Breast epithelium (tissue), 4 donors: ENCODE measurements at places on chromosomes 7 and 10. TPM values are rescaled to one million over a fixed set of nuclear protein-coding genes. Genes with fewer than 3 reads are reported as not detected.

DNAJB12 gene
- 38.4 TPM for total RNA-seq

DNA sequence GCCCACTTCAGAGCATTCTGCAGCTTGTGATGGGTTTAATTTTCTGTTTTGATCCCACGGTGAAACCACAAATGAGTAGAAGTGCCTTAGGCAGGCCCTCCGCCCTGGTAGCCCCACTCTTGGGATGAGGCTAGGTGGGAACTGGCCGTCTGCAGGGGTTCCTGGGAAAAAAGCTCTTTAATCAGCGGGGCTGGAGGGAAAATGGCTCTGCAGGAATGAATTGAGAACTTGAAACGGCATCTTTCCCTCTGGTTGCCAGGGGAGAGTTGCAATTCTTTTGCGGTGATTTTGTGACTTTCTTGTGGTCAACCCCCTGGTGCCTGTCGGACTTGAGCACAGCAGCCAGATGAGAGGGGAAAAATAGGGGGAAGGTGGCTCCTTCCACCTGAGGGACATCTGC is 32.7 kb downstream of the COL26A1 start:
- DNase-seq, result no peak
- H3K4me3 ChIP-seq, result no peak overlapping the region

- no peaks in the 10 kb centered on the region for H3K27me3 ChIP-seq
- H3K4me1 ChIP-seq, result no peaks in the 10 kb centered on the region
- no peak for DNase-seq
- H3K27ac ChIP-seq, result no peak overlapping the region
These were observed 12.2 kb downstream of the DGKI start for GRCh38 chr7:137834552-137834951.

- H3K4me1 ChIP-seq, result no peaks in the 10 kb centered on the region
- H3K27ac ChIP-seq, result no peak overlapping the region
- no peaks in the 10 kb centered on the region for H3K36me3 ChIP-seq
- no peaks in the 10 kb centered on the region for H3K27me3 ChIP-seq
- no peak for DNase-seq
These were observed 21.7 kb upstream of the RET start for GRCh38 chr10:43055217-43055616.

GRCh38 chr10:55144001-55144400 is 343.0 kb upstream of the PCDH15 start:
- H3K27me3 ChIP-seq, result no peaks in the 10 kb centered on the region
- no peaks in the 10 kb centered on the region for H3K4me1 ChIP-seq
- DNase-seq, result no peak

PNLIPRP3 gene
- total RNA-seq, result 2.4 TPM

DNA sequence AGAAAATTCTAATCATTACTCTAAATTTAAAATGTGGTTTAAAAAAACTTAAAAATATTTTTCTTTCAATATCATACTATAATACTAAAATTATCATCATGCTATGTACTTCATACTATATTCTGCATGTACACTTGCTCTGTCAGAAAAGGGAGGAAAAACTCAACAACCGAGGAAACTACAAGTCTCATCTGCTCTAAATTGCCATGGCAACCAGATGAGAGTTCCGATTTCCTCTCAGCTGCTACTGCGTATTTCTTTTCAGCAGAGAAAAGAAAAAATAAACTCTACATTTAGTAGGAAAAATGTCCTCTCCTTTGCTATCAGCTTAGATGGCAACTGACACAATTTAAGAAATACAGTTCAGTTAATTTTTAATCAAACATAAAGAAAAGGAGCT is 178.9 kb downstream of the SRPK2 start:
- H3K27me3 ChIP-seq, result no peaks in the 10 kb centered on the region
- H3K36me3 ChIP-seq, result no peaks in the 10 kb centered on the region
- DNase-seq, result no peak
- no peak overlapping the region for H3K27ac ChIP-seq
- no peaks in the 10 kb centered on the region for H3K4me1 ChIP-seq

A1CF gene
- total RNA-seq, result not detected

DNA sequence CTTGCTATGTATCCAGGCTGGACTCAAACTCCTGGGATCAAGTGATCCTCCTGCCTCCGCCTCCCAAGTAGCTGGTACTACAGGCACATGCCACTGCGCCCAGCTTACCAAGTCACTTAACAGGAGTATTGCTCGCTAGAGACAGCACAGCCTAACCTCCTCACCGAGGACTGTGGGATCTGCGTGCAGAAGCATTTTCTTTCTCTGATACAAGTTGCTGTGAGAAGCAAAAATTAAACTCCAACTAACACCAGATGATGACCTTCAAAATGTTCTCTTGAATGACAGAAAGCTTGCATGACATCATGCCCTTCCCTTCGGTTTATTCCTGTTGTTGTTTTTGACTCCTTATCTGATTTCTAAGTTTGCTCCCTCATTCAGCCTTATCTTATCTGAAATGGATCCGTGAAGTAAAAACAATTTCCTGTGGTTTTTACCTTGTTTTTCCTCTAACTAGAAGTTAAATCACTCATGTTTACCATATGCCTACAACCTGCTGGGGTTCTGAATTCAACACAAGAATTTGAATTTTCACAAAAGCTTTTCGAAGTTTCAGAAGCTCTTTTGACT is 94.4 kb upstream of the KIF5B start:
- no peaks in the 10 kb centered on the region for H3K36me3 ChIP-seq
- H3K4me3 ChIP-seq, result no peak overlapping the region
- no peaks in the 10 kb centered on the region for H3K4me1 ChIP-seq
- H3K27ac ChIP-seq, result no peak overlapping the region
- no peak for DNase-seq

- H3K4me3 ChIP-seq, result no peak overlapping the region
- no peak overlapping the region for H3K27ac ChIP-seq
- no peaks in the 10 kb centered on the region for H3K27me3 ChIP-seq
These were observed 34.2 kb upstream of the ANK3 start for GRCh38 chr10:60423920-60424319.

C10orf62 gene
- 0.32 TPM for total RNA-seq

SCD gene
- 72.8 TPM for total RNA-seq

GRCh38 chr10:42149027-42149700 is 489.2 kb downstream of the ZNF33B start:
- H3K27ac ChIP-seq, result no peak overlapping the region
- no peak for DNase-seq
- H3K27me3 ChIP-seq, result peaks cover 12% of the 10 kb centered on the region
- H3K4me1 ChIP-seq, result no peaks in the 10 kb centered on the region
- H3K36me3 ChIP-seq, result no peaks in the 10 kb centered on the region

DNA sequence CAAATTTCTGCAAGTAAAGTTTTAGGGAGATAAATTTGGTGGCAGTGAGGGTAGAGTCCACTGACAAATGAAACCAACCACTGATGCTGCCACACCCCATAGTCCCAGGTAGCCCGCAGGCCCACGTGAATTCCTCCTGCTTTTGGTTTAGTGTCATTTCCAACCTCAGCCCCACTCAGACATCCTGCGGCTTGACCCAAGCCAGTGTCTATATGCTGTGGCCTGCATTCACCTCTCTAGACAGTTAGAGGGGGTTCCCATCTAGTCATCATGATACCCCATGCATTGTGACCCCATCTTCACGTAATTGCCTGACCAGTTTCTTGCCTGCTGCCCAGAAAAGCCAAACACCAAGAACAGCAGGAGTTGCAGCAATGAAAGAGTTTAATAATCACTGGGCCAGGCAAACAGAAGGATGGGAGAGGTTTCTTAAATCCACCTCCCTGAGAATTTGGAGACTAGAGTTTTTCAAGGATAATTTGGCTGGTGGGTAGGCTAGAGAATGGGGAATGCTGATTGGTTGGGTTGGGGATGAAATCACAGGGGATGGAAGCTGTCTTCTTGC is 332.0 kb upstream of the GALNT17 start:
- no peak overlapping the region for H3K27ac ChIP-seq
- DNase-seq, result no peak
- no peaks in the 10 kb centered on the region for H3K4me1 ChIP-seq
- H3K27me3 ChIP-seq, result no peaks in the 10 kb centered on the region
